ENCODE measurements at places on chromosomes 2 and 18.

GRCh38 chr18:58453913-58454317 lies 175.0 kb downstream of the ALPK2 start:
- DNase-seq = no peak

DNA sequence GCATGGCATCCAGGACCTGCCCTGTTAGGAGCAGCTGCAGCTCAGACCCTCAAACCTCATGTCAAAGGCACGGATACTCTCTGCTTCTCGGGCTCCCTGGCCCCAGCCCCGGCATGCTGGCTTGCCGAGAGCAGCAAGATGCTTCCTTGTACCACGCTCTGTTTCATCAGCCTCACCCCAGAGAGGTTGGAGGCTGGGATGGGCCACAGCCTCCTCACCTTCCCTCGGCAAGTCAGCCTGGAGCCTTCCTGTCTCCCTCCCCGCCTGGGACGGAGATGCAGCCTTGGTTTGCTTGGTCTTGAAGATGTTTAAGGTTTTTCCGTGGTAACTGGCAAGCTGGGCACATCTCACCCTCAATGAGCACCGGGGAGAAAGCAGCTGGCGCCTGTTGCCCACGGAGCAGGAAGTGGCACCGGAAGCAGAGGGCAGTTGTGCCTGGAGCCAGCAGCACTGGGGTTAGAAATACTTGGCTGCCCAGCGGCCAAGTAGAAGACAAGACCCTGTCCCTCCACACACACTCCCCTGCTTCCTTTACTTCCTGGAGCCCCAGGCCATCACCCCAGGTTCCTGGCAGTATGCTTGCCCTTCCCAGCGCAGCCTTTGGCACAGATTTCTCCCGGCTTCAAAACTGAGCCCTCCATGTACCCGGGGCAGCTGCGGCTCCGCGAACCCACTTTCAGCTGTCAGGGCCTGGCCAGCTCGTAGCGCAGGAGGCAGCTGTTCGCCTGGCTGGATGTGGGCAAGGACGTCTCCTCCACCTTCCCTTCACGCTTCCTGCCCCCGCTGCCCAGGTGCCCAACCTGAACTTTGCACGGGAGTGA lies 17.4 kb downstream of the FBLN7 start:
- no peak for DNase-seq

- DNase-seq = no peak
These were observed 31.1 kb downstream of the SERTAD2 start for GRCh38 chr2:64622443-64623241.

- DNase-seq = peak; percentile 42
These were observed 272.3 kb upstream of the COL3A1 start for GRCh38 chr2:188701836-188702235.

- DNase-seq = no peak
These were observed 13.1 kb downstream of the PPP3R1 start for GRCh38 chr2:68238955-68239822.

GRCh38 chr2:142755191-142755590 lies 122.3 kb upstream of the KYNU start:
- no peak for DNase-seq

DNA sequence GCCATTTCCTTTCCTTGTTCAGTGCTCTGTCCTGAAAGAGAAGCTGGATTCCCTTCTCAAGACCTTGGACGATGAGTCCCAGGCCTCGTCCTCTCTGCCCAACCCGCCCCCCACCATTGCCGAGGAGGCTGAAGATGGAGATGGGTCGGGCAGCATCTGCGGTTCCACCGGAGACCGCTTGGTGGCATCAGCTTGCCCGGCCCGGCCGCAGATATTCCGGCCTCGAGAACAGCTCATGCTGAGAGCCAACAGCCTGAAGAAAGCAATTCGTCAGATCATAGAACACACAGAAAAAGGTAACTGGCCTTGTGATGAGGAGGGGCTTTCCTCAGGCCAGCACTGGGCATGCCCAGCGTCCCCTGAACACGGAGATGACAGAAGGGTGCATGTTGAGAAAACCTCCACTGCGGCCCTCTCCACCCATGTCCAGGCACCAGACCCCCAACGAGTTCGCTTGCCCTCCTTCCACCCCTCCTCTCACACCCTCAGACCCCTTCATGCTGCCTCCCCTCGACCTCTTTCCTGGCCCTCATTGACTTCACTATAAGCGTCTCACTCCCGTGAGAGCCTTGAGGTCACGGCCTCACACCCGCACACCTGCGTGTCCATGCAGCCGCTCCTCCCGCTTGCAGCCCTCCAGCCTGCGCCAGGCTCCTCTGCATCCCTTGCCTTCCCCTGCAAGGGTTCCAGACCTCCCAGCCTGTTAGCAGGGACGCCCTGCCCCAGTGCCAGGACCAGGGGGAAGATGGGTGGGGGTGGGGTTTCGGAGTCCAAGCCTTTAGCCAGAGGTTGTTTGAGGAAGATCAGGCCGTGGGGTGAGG lies 95.0 kb downstream of the DGKD start:
- DNase-seq = peak; percentile 5

GRCh38 chr2:3296182-3296972 lies 81.2 kb downstream of the EIPR1 start:
- no peak for DNase-seq

DNA sequence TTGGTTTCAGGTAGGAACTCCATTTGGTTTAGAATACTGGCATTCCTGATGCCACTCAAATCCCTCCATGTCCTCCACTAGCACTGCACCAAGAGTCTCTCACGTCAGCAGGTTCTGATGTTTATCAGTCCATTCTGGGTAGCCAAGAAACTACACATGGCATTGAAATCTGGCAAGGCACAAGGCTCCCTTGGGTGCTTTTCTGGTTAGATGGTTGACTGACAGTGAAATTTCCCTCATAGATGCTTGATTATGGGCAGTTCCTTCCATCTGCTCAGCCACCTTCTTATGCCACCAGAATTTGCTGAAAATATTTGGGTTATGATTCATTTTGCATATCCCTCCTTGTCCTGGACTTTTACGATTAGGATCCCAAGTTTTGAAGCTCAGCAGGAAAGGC lies 32.6 kb downstream of the EDAR start:
- no peak for DNase-seq
